ENCODE measurements at places on chromosomes 13 and 19.

GRCh38 chr13:27808851-27809550 lies 16.7 kb downstream of the GSX1 start:
- DNase-seq, result no peak

- no peak for DNase-seq
Measured at GRCh38 chr13:101942535-101943157, 459.2 kb downstream of the FGF14 start.

- no peak for DNase-seq
Measured at GRCh38 chr19:2594319-2594718, 108.2 kb downstream of the GNG7 start.

DNA sequence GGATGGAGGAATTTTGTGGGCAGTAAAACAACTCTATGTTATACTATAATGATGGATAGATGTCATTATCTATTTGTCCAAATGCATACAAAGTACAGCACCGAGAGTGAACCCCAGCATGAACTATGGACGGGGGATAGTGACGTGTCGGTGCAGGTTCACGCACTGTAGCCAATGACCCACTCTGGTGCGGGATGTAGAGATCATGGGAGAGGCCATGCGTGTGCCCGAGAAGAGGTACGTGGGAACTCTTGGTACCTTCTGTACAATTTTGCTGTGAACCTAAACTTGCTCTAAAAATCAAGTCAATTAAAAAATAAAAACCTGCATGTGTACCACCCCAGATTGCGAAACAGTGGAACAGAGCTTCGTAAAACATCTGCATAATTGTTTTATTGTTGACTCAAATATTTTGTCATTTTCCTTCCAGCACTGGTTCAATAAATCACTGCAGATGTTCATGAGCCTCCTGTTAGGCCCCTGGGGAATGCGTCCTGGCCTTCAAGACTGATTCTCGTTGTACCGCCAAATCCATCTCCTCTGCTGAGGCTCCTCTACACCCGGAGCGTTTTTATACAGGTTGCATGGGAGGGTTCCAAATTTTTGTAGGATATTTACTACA lies 30.9 kb downstream of the COL4A1 start:
- no peak for DNase-seq

DNA sequence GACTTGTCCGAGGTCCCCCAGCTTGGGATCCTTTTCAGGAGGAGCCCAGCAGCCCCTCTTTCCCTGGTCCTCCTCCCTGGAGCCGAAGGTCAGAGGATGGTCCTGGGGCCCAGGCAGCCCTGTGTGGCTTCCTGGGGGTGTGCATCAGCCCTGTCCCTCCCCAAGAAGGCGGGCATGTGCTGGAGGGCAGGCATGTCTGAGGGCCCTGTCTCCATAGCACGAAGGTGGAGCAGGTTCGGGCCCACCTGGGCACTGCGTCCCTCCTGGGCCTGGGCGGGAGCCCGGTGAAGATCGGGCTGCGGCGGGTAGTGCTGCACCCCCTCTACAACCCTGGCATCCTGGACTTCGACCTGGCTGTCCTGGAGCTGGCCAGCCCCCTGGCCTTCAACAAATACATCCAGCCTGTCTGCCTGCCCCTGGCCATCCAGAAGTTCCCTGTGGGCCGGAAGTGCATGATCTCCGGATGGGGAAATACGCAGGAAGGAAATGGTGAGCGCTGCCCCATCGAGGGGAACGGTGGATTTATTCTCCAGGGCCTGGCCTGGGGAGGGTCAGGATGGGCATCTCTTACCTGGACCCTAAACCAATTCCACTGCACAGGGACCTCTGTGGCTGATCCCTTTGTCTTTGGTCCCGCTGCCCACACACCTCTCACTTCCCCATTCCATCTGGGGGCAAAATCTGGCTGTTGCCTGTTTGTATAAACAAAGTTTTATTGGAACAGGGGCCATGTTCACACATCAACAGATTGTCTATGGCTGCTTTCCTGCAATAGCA lies 10.9 kb downstream of the TIMM13 start:
- DNase-seq, result no peak

DNA sequence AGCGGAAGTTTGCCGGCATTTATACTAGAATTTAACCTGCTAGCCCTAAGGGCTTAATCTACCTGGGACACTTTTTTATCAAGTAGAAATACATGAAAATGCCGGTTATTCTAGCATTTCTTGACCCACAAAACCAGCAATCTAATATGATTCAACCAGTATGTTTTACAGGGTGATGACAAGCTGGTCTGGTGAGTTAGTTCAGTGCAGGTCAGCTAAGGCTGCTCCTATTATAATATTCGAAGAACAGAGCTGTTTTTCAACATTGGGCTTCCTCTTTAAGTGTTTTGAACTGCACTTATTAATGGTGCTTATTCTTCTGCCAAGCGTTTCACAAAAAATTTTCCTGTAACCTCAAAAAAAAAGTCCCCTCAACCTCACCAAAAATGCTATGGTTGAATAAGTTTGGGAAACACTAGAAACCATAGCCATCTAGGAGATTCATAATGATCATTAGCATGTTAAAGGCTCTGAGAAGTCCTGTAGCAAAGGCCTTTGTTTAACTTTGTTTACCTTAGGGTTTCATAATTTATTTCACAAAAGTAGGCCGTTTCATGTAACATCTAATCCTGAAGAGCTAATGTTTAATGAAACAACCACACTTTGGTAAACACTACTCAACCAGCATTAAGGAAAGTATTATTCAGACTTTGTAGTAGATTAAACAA lies 526.6 kb downstream of the KLF12 start:
- no peak for DNase-seq

DNA sequence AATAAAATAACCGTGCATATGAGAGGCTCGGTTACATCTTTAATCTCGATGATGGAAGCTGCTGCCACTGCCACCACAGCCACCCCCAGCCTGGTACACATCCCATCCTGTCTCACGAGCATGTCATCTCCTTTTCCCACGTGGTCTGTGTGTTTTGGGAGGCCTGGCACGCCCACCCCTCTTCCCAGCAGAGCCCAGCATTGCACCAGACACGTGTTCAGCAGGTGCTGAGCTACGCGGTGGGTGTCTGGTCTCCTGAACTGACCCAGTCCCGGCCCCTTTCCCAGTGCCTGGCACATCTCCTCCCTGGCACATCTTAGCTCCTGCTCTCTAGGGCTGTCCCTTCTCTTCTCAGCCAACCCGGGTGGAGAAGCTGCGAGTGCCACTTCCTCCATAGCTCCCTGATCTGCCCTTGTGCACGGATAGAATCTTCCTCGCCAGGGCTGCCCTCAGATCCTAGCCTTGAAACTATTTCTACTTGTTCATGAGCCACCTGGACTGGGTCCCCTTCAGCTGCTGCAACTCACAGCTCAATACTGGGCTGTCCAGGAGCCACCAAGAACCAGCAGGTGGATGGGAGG lies 36.8 kb upstream of the ZNF536 start:
- DNase-seq, result no peak

GRCh38 chr13:112443191-112443994 lies 67.2 kb downstream of the SPACA7 start:
- DNase-seq, result no peak

DNA sequence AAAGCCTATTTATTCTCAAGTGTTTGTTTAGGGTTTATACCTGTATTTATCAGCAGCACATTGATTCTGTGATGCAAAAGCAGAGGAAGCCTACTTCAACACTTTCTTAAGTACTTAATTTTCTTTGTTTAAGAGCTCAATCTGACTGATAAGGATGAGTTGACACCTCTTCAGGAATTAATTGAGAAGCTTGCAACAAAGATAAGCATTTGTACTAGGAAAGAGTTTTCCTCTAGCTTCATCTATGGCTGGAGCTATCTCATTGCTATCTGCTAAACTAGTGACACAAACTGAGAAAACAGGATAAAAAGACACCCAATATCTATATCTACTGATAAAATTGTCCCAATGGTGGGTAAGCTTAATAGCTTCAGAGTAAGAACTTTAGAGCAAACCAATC lies 170.1 kb upstream of the SLITRK6 start:
- DNase-seq, result no peak

GRCh38 chr19:54391589-54392061 lies 23.6 kb upstream of the TTYH1 start:
- DNase-seq, result no peak

- no peak for DNase-seq
Measured at GRCh38 chr13:99992949-99993351, 11.4 kb downstream of the ZIC2 start.

DNA sequence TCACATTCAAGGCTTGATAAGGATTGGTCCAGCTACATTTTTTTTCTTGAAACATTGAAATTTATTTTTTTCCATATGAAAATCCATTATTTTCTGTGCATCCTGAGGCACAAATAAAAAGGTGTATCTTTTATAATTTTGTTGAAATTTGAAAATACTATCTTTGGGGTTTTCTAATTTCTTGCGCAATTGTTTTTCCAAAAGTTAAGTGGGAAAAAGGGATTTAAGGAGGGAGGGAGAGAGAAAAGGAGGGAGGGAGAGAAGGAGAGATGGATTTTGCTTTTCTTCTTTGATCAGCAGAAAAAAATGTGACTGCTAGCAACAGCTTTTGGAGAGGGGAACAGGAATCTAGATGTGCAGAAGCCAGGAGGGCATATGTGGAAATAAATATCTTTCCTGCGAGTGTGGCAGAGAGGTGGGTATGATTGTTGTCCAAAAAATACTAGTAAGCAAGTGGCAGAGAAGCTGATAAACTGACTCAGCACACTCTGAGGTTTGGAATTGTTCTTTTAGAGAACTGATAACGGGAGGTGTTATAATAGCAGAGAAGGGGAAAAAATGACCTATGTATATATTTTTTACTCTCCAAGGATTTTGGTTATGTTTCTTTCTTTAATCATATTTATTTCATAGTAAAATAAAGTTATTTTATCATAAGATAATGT lies 61.2 kb upstream of the EDNRB start:
- no peak for DNase-seq

GRCh38 chr19:2059422-2060201 lies 8.6 kb upstream of the MKNK2 start:
- DNase-seq, result no peak

DNA sequence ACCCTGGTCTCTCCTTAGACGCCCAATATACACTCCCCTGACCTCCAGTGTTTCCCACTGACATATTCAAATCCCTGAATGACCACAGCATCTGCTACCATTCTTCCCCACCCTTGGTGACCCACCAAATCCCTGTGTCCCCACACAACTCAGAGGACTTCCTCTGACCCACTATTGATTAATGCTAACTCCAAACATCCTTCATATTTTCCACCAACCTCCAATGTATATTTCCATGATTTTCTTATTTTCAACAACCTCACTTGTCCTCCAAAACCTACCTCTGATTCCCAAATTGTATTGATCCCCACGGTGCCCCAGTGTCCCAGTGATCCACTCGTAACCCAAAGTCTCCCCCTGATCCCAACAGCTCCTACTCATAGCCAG lies 526 bp upstream of the DMWD start:
- no peak for DNase-seq

DNA sequence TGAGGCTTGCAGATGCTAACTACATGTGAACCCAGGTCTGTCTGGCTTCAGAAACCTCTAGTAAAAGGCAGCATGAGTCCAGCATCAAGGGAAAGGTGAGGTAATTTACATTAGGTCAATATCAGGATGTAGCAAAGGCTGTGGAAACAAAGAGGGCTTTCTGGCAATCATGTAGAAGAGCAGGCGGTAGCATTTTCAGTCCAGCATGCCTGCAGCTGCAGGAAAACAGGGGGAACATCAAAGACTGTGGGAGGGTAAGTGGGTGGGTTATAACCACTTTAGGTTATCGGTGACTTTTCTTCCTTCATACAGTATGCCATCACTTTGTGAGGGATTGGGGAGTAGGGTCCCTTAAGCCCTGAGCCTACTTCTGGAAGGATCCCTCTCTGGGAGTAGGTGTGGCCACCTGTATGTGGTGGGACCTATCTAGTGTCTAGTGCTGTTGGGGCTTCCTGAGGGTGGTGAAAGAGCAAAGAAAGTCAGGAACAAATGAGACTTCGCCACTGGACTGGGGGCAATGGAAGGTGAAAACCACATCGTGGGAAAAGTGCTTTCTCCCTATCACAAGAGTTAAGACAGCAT lies 10.8 kb downstream of the SUGP2 start:
- DNase-seq, result no peak

- DNase-seq, result no peak
Measured at GRCh38 chr19:46838160-46838559, 12.5 kb downstream of the AP2S1 start.

DNA sequence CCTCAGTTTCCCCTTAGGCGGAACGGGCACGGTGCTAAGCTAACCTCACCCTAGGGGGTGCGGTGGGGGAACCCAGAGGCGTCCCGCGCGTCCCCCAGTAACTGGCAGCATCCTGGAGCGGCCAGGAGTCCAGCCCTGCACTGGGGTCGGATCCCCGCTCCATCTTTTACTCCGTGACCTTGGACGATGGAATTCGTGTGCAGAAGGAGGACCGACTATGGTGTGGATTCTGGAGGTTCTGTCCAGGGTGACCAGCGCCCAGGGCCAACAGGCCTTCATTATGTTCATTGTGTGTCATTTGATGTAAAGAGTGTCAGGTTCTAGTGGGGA lies 630 bp downstream of the SPPL2B start:
- DNase-seq, result no peak

GRCh38 chr13:73228546-73228945 lies 169.7 kb downstream of the KLF5 start:
- no peak for DNase-seq
